Esophagus squamous epithelium (tissue), 5 donors: ENCODE measurements at places on chromosomes 7 and 10. TPM values are rescaled to one million over a fixed set of nuclear protein-coding genes. Genes with fewer than 3 reads are reported as not detected.

- H3K36me3 ChIP-seq, result no peaks in the 10 kb centered on the region
- no peak for DNase-seq
- no peak overlapping the region for H3K4me3 ChIP-seq
- H3K27me3 ChIP-seq, result no peaks in the 10 kb centered on the region
These were observed 132.2 kb downstream of the MAD1L1 start for GRCh38 chr7:2100278-2101208.

The RPEL1 gene
- total RNA-seq, result not detected

GRCh38 chr7:78095549-78095948, 297.0 kb downstream of the PHTF2 start:
- no peak overlapping the region for H3K4me3 ChIP-seq
- H3K27me3 ChIP-seq, result no peaks in the 10 kb centered on the region
- no peak overlapping the region for H3K27ac ChIP-seq
- no peaks in the 10 kb centered on the region for H3K36me3 ChIP-seq
- H3K4me1 ChIP-seq, result no peaks in the 10 kb centered on the region

DNA sequence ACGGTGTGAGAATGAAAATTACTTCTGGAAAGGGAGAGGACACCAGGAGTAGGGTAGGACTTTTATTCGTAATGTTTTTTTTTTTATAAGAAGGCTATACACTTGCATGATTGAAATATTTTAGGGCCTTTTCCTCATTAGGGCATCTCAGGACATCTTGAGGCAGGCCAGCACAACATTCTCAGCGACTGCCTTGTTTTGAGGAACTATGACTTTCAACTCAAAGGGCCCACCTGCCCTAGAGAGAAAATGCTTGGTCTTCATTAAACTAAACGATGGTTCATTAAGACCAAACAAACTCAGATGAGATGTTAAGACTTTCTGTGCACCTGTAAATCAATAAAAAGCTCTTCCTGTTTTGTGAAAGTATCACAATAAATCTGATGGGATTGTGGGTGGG, 11.3 kb downstream of the NOD1 start:
- no peaks in the 10 kb centered on the region for H3K27me3 ChIP-seq
- no peak overlapping the region for H3K27ac ChIP-seq
- H3K4me1 ChIP-seq, result peaks cover 58% of the 10 kb centered on the region
- H3K36me3 ChIP-seq, result no peaks in the 10 kb centered on the region
- no peak overlapping the region for H3K4me3 ChIP-seq
- no peak for DNase-seq

DNA sequence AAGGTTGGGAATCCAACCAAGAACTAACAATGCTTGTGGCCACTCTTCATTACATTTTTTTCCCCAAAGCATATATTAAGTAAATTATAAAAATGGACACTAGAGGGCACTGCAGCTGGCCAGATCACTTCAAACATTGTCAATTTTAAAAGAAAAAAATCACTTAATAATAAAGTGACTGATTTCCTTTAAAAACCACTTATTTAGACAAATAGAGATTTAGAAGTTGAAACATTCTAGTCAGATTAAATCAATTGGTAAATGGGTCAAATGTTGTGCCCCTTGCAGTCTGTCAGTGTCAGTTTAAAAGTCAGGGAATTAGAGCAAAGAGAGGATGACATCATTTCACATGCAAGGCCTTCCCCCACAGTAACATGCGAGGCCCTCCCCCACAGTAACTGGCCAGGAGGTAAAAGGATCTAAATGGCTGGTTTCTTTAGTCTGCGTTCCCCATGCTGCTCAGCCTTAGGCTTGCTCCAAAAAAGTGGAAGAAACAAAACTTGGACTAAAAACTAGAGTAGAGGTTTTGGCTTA, 177.9 kb downstream of the SKAP2 start:
- no peaks in the 10 kb centered on the region for H3K36me3 ChIP-seq
- no peak overlapping the region for H3K27ac ChIP-seq
- peaks cover 19% of the 10 kb centered on the region for H3K4me1 ChIP-seq
- DNase-seq, result no peak

DNA sequence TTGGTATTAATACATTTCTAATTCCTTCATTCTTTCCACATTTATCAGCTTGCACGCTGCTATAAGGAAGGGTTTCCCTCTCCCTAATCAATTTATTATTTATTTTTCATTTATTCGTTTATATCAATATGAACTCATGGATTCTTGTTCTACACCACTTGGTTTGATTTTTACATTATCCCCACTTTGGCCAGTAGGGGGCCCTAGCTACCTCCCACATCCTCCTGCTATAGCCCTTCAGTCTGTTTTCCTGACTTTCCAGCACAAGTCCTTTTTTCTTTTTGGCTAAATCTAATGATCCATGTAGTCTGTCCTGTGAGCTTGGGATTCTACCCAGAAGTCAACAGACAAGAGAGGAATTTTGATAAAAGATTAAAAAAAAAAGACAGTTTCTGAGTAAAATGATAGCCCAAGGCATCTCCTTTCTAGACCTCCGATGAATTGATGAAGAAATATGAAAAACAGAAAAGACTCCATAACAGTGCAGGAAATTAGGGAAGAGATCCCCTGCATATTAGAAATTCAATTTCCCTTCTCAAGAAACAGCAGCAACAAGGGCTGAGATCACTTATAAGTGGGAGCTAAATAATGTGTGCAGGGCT, 47.7 kb downstream of the LYZL2 start:
- H3K27ac ChIP-seq, result no peak overlapping the region
- no peaks in the 10 kb centered on the region for H3K27me3 ChIP-seq

- peak overlapping the region; percentile 60 for H3K27ac ChIP-seq
- DNase-seq, result no peak
- no peaks in the 10 kb centered on the region for H3K36me3 ChIP-seq
These were observed 38.4 kb downstream of the ATXN7L1 start for GRCh38 chr7:105837765-105838626.

The ASB15 gene
- not detected for total RNA-seq

The TAS2R3 gene
- 2.7 TPM for total RNA-seq

GRCh38 chr10:115171392-115171960, 78.3 kb downstream of the ATRNL1 start:
- H3K27me3 ChIP-seq, result no peaks in the 10 kb centered on the region
- H3K36me3 ChIP-seq, result no peaks in the 10 kb centered on the region
- no peak overlapping the region for H3K27ac ChIP-seq
- DNase-seq, result no peak
- no peak overlapping the region for H3K4me3 ChIP-seq

- H3K27me3 ChIP-seq, result no peaks in the 10 kb centered on the region
- H3K36me3 ChIP-seq, result no peaks in the 10 kb centered on the region
- no peak overlapping the region for H3K4me3 ChIP-seq
- DNase-seq, result no peak
- H3K27ac ChIP-seq, result no peak overlapping the region
These were observed 26.0 kb downstream of the CABCOCO1 start for GRCh38 chr10:61688551-61689308.

DNA sequence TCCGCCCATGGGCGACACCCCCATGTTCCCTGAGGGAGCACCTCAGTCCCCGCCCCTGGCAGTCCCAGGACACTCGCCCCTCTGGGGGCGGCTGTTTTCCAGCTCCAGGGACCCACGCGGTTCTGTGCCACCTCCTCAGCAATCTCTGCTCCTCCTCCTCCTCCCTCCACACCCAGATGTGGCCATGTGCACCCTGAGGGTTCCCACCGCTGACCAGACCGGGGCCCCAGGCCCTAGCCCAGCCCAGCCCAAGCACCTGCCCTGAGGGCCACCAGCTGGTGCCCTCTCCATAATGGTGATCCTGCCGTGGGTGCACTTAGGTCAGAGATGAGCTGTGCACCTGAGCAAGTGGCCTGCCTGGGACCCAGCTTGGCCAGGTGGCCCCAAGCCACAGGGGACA, 25.1 kb downstream of the AP5Z1 start:
- H3K27me3 ChIP-seq, result no peaks in the 10 kb centered on the region
- no peak for DNase-seq
- H3K4me1 ChIP-seq, result no peaks in the 10 kb centered on the region

DNA sequence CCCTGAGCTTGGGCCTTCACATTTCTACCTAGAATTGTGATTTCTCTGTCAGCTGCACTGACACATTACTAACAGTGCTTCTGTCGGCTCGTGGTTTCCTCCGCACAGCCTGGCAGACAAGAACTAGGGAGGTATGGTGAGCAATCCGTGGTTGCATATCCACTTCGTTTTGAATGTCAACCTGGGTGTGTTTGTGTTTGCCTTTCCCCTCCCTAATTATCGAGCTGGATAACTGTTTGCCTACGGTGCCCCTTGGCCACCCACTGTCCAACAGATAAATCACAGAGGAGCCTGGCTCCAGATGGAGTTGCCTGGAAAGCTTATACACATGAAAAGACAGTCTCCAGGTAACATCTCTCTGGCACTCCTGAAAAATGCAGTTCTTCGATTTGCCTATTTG, 228.8 kb downstream of the TRIL start:
- H3K4me3 ChIP-seq, result no peak overlapping the region
- DNase-seq, result no peak
- no peaks in the 10 kb centered on the region for H3K36me3 ChIP-seq
- no peak overlapping the region for H3K27ac ChIP-seq
- H3K4me1 ChIP-seq, result peaks cover 8% of the 10 kb centered on the region
- no peaks in the 10 kb centered on the region for H3K27me3 ChIP-seq

GRCh38 chr10:1928606-1929005, 191.3 kb upstream of the ADARB2 start:
- H3K4me3 ChIP-seq, result no peak overlapping the region
- no peak for DNase-seq
- H3K36me3 ChIP-seq, result no peaks in the 10 kb centered on the region
- no peaks in the 10 kb centered on the region for H3K27me3 ChIP-seq
- H3K27ac ChIP-seq, result no peak overlapping the region
- H3K4me1 ChIP-seq, result no peaks in the 10 kb centered on the region

GRCh38 chr7:10239695-10240345, 733.9 kb upstream of the PHF14 start:
- H3K4me3 ChIP-seq, result no peak overlapping the region
- no peak for DNase-seq
- H3K27ac ChIP-seq, result no peak overlapping the region
- H3K4me1 ChIP-seq, result no peaks in the 10 kb centered on the region
- H3K36me3 ChIP-seq, result no peaks in the 10 kb centered on the region
- H3K27me3 ChIP-seq, result no peaks in the 10 kb centered on the region

DNA sequence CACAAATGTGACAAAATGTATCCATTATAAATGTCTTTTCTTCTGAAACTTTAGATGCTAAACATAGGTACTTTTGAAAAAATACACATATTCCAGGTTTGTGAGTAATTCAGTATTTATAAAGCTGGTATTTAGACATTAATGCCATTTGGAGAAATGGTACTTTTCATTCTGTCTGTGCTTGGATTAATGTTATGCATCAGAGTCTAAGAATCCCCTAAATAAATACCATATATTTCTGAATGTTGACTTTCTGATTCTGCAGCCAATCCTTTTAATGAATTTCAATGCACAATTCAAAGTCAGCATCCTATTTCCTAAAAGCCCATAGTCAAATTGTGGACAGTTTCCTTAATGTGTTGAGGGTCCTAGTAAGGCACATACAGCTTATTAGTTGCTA, 145.0 kb downstream of the DKK1 start:
- H3K27me3 ChIP-seq, result no peaks in the 10 kb centered on the region
- no peaks in the 10 kb centered on the region for H3K4me1 ChIP-seq
- no peaks in the 10 kb centered on the region for H3K36me3 ChIP-seq
- DNase-seq, result no peak
- H3K27ac ChIP-seq, result no peak overlapping the region

The NUTM2E gene
- not detected for total RNA-seq

DNA sequence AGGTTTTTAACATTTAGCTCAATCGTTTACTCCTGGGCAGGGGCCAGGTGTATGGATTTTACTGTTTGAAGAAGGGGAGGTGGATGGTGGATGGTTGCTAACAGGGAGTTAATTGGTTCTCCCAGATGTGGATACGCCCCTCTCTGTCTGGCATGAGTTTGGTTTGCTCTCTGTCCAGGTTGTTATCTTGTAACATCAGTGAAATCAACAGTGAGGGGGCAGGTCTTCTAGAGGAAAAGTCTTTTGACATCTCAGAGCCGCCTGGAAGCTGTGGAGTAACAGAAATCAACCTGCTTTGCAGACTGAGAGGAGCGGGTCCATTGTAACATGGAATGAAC, 243.4 kb downstream of the MGMT start:
- no peaks in the 10 kb centered on the region for H3K36me3 ChIP-seq
- H3K4me3 ChIP-seq, result no peak overlapping the region
- DNase-seq, result no peak
- no peak overlapping the region for H3K27ac ChIP-seq
- no peaks in the 10 kb centered on the region for H3K27me3 ChIP-seq

DNA sequence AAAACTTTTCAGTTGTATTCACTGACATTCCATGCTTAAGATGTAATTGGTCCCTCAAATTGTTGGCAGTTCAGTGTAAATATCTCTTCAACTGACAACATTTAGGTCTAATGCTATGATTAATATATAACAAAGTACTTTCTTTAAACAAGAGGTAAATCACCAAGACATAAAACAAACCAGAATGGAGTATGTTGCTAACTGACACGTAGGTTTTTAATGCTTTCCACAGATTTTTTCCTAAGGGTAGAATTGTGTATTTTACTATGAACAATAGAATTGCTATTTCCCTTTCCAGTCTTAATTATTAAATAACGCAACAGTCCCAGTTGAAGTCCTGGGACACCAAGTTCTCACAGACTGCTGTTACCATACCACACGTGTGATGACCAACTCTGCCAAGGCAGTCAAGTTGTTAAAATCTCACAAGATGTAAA, 4.1 kb downstream of the JCAD start:
- H3K27me3 ChIP-seq, result peaks cover 27% of the 10 kb centered on the region
- H3K27ac ChIP-seq, result peak overlapping the region; percentile 65
- H3K4me1 ChIP-seq, result peaks cover 6% of the 10 kb centered on the region
- no peaks in the 10 kb centered on the region for H3K36me3 ChIP-seq

- H3K27me3 ChIP-seq, result peaks cover 9% of the 10 kb centered on the region
- no peaks in the 10 kb centered on the region for H3K36me3 ChIP-seq
- no peak for DNase-seq
- no peaks in the 10 kb centered on the region for H3K4me1 ChIP-seq
These were observed 253.8 kb downstream of the CREB5 start for GRCh38 chr7:28666154-28666553.

- H3K27ac ChIP-seq, result no peak overlapping the region
- DNase-seq, result no peak
- H3K4me1 ChIP-seq, result no peaks in the 10 kb centered on the region
- no peaks in the 10 kb centered on the region for H3K27me3 ChIP-seq
- no peaks in the 10 kb centered on the region for H3K36me3 ChIP-seq
These were observed 402.6 kb downstream of the SORCS1 start for GRCh38 chr10:106761906-106762305.

GRCh38 chr10:133060022-133060421, 27.7 kb upstream of the ADGRA1 start:
- H3K4me3 ChIP-seq, result no peak overlapping the region
- DNase-seq, result no peak
- H3K27me3 ChIP-seq, result no peaks in the 10 kb centered on the region
- H3K36me3 ChIP-seq, result no peaks in the 10 kb centered on the region
- H3K4me1 ChIP-seq, result no peaks in the 10 kb centered on the region
